ENCODE measurements at places on chromosomes 5 and 9. TPM values are rescaled to one million over a fixed set of nuclear protein-coding genes. Genes with fewer than 3 reads are reported as not detected.

GRCh38 chr5:65229841-65230240 lies 251.9 kb downstream of the ADAMTS6 start:
- DNase-seq: no peak

The GPR151 gene
- not detected for polyA plus RNA-seq

The OMD gene
- 6.3 TPM for polyA plus RNA-seq

The ZNF879 gene
- polyA plus RNA-seq: 7.2 TPM

GRCh38 chr9:101512116-101512515 lies 21.5 kb upstream of the RNF20 start:
- no peak for DNase-seq

The FOXI1 gene
- polyA plus RNA-seq: 5.6 TPM

GRCh38 chr5:1936413-1936812 lies 53.7 kb upstream of the IRX4 start:
- DNase-seq: no peak

All from right renal pelvis (tissue), 4 donors.